ENCODE measurements at places on chromosomes 7 and 10.

DNA sequence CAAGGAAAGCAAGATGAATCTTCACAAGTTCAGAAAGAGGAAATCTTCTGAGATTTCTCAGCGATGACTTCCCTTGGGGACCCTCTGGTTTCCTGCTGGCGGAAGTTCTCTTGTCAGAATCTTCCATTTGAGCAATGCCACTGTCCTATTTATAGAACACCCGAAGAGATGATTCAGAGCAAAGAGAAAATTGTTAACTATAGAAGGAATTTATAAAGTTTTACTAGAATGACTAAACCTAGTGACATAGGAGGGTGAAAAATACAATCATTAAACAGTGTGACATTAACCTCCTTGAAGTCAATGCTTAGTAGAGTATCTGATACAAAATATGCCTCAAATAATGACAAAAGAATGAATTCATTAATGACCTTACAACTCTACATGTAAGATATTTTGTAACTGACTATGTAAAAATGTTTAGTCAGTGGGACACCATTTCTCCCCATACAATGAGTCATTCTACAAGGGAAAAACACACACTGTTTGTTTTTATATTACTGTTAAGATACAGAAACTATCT is 206.5 kb upstream of the CNTNAP2 start:
- no peak for DNase-seq

GRCh38 chr10:132571650-132572544 is 34.3 kb downstream of the INPP5A start:
- no peak for DNase-seq

DNA sequence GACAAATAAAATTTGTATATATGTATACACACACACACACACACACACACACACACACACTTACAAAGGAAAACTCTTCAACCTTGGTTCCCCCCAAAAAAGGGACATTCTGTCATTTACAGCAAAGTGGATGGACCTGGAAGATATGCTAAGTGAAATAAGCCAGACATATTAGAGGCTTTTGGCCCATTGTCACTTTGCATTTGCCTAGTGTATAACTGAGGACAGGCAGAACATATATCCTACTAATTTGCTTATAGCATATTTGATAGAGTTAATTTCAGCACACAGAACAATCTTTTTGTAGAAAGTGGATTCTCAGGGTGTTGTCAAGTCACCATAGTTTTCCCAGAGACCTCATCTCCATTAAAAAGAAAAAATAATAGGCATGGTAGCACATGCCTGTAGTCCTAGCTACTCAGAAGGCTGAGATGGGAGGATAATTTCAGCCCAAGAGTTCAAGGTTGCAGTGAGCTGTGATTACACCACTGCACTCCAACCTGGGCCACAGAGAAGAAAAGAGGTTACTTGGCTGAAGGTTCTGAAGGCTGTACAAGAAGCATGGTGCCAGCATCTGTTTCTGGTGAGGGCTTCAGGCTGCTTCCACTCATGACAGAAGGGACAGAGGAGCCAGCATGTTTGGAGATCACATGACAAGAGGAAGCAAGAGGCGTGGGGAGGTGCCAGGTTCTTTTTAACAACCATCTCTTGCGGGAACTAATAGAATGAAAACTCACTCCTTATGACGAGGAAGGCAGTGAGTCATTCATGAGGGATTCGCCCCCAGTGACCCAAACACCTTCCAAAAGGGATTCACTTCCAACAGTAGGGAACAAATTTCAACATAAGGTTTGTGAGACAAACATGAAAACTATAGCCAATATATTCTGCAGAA is 135.6 kb downstream of the TMEM168 start:
- DNase-seq: no peak

DNA sequence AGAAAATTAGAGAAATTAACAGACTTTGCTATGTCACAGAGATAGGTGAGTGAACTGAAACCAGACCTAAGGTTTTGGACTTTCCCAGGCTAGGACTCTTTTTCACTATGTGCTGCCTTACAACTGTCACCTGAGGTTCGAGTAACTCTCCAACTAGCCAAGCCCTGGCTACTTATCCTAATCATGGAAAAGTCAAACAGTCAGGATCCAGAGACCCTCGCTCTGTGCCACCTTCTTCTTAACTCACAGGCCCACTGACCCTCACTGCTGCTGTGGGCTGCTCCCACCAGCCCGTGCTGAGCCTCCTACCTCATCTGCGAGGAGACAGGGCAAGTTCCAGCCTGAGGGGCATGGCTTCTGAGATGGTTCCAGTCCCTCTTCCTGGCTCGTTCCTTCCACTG is 211.4 kb upstream of the KLF14 start:
- DNase-seq: no peak

- DNase-seq: no peak
These were observed 411.8 kb downstream of the SDK1 start for GRCh38 chr7:3712841-3713240.

- DNase-seq: no peak
These were observed 11.4 kb downstream of the ICA1 start for GRCh38 chr7:8250547-8250946.

- no peak for DNase-seq
These were observed 245.0 kb downstream of the HDAC9 start for GRCh38 chr7:18740579-18740988.

- DNase-seq: no peak
These were observed 4.4 kb downstream of the VIM start for GRCh38 chr10:17232276-17232960.

GRCh38 chr10:84353052-84353803 is 24.8 kb downstream of the CCSER2 start:
- DNase-seq: no peak

- DNase-seq: no peak
These were observed 33.0 kb downstream of the OR6V1 start for GRCh38 chr7:143085109-143085508.

DNA sequence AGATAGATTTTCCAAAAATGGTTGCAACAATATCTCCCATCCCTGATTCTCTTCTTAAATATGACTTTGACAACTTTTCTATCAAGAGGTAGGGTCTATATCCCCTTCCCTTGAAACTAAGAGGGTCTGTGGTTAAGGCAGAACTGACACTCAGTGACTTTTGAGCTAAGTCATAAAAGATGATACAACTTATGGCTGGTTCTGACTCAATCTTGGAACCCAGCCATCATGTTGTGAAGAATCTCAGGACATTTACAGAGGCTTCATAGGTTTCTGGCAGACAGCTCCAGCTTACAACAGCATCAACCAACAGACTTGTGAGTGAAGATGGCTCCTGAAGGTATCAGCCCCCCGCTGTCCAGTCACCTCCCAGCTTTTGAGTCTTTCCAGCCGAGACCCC is 203.5 kb downstream of the RNLS start:
- no peak for DNase-seq

DNA sequence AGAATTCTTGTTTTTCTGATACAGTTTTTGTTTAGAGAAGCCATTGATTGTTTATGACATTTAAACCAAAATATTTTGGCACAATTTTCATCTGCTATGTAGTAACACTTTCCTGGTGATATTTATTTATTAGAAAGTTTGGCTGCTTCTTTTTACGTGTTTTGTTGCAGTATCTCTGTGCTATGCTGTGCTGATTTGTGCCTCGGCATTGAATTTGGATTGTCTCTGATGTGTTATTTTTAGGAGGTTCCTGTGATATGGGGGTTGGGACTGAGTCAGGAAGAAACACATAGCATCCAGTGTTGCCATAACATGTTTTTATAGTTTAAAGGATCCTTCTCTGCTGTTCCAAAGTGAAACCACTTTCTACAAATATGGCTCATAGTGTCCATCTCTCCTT is 1197.7 kb upstream of the LRRN3 start:
- DNase-seq: no peak
